ENCODE measurements at places on chromosomes 1 and 21.
A peak's percentile ranks its signal among the peaks of the same experiment; 100 is the strongest.

- DNase-seq: peak; percentile 94
These were observed at the start of gene CITED4 for GRCh38 chr1:40862008-40862863. CITED4 (minus strand) TSS chr1:40862363; CDS start chr1:40862127, 236 bp downstream.

DNA sequence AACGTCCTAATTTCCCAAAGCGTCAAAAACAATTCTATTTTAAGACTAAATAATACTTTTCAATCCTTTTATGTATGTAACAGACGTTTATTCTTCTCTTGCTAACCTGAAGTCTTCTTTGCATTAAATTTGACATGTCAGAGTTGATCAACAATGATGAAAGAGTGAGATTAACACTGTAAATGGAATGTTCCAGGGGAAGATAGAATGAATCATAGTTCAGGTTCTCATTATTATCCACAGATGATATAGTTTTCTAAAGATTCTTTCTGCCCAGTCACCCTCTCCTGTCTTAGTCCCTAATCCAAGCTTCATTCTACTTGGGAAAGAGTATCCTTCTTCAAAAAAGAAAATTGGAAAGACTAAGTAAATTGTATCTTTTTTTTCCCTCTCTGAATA lies 38.9 kb downstream of the SDCCAG8 start:
- peak; percentile 85 for DNase-seq

- DNase-seq: no peak
These were observed 28.8 kb upstream of the SPATA6 start for GRCh38 chr1:48500541-48501450.

- DNase-seq: peak; percentile 69
These were observed 4.9 kb upstream of the NPL start for GRCh38 chr1:182784556-182785171.

GRCh38 chr1:9886092-9886742 lies 23.9 kb downstream of the CTNNBIP1 start:
- DNase-seq: no peak

DNA sequence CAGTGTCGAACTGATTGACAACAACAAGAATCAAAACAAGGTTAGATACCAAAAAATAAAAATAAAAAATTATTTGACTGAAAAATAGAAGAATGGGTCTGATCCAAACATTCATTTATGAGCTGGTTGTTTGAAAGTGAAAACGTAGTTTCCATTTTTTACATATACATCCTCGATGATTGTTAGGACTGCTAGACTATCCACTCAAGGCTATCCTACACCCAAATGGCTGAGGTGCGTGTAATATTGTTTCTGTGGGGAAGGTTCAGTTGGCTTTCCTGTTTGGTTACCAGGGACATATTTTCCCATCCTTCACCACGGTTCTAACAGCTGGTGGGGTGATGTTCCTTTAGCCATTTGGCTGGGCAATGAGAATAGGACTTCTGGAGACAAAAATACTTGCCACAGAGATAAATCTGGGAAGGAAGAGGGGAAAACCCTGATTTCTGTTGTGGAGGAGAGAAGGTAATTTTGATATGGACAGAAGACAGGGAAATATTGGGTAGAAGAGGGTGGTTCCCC lies 66.3 kb downstream of the MAP3K7CL start:
- DNase-seq: no peak

Data from ELR (cell line).